Small intestine (tissue), 16 donors: ENCODE measurements at places on chromosomes 3 and 15.

- DNase-seq: peak; percentile 15
Measured at GRCh38 chr3:151460774-151461450, at the start of gene IGSF10. Gene IGSF10, minus strand, starts transcription at chr3:151461061. Its CDS starts 2,352 bp downstream, at chr3:151458709.

GRCh38 chr15:49270541-49271421 lies 100.7 kb downstream of the GALK2 start:
- DNase-seq: no peak

- DNase-seq: no peak
Measured at GRCh38 chr3:27575499-27575898, 91.3 kb upstream of the SLC4A7 start.

DNA sequence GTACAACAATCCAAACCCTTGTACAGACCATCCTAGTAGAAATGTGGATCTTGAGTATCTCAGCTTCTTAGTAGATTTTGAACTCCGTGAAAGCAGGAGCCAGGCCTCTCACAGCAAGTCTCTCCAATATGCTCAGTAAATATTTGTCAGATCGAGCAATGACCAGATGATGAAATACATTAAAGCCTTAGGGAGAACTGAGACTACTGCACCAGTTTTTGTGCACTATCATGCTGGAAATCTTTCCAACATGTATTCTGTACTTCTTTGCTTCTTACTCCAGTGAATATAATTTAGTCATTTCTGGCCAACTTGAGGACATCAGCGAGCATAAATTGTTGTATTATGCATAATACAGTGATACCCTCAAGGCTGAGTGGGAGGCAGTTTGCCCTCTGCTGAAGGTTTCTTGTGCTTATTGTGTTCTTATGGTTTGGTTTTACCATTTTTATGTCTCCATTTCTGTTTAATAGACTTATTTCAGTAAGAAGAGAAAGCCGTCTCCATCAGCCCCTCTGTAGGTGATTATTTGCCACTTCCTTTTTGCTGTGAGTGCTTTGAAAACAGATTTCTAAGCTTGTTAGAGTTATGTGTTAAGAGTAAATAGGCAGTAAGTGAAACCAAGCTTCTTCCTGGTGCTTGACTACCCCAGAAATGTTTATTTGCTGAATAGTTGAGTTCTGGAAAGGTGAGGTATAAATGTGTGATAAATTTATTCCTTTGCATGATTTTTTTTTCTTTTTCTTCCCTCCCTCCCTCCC lies 147.1 kb downstream of the PGPEP1L start:
- DNase-seq: no peak

DNA sequence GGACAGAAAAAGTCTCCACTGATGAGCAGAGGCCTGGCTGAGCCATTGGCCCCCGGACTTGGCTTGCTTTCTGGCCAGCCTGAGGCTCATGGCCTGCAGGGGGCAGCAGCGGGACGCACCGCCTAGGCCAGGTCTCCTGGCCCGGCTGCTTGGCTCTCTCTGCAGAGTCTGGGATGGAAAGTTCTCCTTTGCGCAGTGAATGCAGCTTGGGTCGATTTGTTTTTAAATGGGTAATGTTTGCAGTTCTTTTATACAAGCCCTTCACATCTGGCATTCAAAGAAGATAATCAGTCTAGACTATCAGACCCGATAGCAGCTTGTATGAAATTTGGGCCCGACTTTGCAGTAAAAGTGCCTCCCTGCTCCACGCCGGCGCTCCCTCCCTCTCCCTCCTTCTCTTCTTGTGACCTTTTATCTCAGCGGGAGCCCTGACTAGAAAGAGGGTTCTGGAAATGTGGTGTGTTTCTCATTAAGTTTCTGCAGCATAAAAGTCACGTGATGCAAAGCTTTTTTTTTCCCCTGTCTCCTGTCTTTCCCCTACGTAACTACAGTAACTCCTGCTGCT lies 59.9 kb downstream of the ZNF621 start:
- peak; percentile 73 for DNase-seq

GRCh38 chr3:12751571-12751970 lies 7.5 kb downstream of the TMEM40 start:
- no peak for DNase-seq

DNA sequence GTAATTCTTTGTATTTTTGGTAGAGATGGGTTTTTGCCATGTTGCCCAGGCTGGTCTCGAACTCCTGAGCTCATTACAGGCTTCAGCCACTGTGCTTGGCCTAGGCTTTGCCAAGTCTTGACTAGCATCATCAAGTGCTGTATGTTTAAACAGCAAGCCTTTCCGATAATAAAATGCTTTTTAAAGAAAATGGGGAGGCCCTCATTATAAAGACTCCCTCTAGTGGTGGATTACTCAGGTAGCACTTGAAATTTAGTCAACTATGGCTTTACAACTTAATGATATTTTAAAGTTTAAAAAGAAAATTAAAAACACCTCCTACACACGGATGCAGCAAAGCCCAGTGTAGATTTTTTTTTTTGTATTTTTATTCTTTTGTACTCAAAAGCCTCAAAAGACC lies 213.6 kb downstream of the GAP43 start:
- DNase-seq: peak; percentile 7

- no peak for DNase-seq
Measured at GRCh38 chr3:115321400-115321805, 174.3 kb upstream of the ZBTB20 start.

DNA sequence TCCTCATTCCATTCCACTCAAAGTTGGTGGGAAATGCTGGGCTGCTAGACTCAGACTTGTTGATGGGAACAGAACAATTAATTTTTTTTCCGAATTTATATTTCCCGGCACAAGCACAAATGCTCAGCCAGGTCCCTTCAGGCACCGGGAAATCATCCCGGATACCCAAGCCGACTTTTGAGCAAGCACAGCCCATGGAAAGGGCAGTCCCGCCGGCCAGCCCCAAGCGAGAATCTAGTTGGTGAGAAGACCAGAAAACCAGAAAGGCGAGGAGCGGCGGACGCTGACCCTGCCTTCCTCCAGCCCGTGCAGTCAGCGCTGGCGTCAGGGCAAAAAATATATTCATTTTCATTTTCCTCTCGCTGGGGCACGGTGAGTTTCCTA lies 763 bp upstream of the ZIC4 start:
- DNase-seq: no peak

- no peak for DNase-seq
Measured at GRCh38 chr15:45414215-45414885, 36.0 kb upstream of the GATM start.

DNA sequence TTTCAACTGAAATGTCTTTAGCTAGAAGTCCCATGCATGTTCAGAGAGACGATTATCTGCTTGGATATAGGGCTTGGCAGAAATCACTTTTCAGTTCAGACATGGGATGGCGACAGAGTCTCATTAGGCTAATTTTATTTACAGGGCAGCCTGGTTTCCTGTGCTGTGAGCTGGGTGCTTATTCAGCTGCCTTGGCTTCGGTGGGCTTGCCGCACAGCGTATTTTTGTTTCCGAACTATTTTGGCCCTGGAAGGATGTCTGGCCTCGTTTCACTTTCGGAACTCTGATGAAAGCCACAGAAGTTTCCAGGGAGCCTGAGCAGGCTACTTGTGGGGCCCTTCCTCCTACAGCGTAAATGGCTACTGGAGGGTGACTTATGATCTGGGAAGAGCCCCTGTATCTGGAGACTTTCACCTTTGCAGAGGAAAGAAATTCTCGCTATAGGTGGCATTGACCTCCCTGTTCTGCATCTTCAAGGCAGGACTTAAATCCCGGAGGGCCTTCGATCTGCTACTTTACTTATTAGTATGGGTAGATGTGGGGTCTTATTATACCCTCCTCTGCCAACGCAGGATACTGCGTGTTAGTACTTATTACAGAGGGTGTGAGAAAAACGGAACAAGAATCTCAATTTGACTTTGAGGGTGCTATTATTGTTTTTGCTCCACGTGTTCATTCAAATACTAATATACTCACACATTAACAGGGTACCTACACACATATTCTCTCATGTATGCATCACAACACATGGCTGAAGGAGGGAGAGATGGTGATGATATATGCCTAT lies 364.0 kb upstream of the RBMS3 start:
- DNase-seq: peak; percentile 3

DNA sequence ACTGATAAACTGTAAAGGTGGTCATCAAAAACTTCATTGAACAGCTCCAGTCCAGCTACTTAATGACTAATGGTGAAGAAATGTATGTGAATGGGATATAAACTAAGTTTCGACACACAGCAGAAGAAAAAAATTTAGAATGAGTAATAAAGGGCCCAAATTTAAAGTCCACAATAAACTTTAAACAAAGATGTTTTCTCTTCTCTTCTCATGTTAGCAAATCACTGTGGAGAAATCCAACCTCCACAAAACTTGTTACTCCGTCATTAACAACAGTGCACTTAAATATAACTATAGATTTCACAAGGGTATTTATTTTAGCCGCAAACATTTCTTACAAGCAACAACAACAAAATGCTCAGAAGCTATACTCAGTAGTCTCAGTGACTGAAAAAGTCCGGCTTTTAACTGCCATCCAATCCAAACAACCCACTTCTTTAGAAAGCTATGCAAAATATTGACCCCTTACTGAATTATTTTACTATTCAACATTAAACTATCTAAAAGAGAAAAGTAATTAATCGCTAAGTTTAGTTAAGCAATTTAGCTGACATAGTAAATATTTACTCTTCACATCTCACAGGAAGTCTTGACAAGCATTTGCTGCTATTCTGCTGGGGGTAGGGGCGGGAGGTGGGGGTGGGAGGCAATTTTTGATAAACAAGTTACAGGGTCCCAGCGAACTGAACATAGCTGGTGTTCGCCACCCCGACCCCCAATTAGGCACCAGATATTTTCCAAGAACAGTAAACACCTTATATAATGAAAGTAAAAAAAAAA lies 2.4 kb downstream of the IGF2BP2 start:
- DNase-seq: peak; percentile 50

- DNase-seq: no peak
Measured at GRCh38 chr3:113227146-113227545, 15.8 kb downstream of the BOC start.

GRCh38 chr3:30643763-30644462 lies 37.5 kb downstream of the TGFBR2 start:
- DNase-seq: peak; percentile 40

GRCh38 chr3:34882764-34883163 lies 756.6 kb upstream of the ARPP21 start:
- DNase-seq: no peak

DNA sequence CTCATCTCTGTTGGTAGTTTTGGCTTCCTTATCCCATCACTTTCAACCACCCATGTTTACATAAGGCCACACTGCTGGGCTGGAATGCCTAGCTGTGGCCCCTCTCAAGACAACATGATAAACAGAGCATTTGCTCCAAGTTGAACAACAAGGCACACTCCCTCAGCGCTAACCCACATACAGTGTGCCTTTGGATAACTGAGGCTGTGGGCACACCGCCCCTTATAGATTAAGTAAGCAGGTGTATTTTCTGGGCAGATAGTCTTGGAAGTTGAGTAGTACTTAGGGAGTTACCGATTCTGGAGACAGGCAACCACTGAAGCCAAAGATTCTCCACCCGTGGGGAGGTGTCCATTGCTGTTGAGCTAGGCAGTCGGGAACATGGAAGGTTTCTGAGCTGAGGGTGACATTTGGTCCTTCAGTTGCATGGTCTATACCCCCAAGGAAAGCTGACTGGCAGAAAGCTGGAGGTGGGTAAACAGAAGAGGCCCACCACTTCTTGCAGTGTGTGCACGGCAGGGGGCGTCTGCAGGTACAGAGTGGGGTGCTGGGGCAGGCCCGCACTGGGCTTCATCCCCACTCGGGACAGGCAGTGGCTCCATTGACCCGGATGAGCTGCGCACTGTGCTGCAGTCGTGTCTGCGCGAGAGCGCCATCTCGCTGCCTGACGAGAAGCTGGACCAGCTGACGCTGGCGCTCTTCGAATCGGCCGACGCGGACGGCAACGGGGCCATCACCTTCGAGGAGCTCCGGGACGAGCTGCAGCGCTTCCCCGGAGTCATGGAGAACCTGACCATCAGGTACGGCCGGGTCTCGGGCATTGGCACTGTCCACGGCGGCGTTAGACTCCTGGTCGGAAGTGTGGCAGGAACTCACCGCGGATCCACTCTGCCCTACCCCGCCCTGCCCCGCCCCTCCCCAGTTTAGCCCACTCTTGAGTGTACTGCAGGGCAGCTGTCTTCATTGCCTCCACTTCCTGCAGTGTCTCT lies 16.8 kb downstream of the NOX5 start:
- DNase-seq: peak; percentile 75

GRCh38 chr3:150968341-150969035 lies 4.0 kb downstream of the CLRN1 start:
- DNase-seq: no peak

- peak; percentile 30 for DNase-seq
Measured at GRCh38 chr3:17431004-17431403, 311.4 kb downstream of the TBC1D5 start.
